Calu3 (cell line): ENCODE measurements at places on chromosomes 3 and 15. TPM values are rescaled to one million over a fixed set of nuclear protein-coding genes. Genes with fewer than 3 reads are reported as not detected.

Gene SLC38A3
- total RNA-seq, result not detected in 2 replicates

Gene CHRM5
- not detected in 2 replicates for total RNA-seq

Gene RASL12
- 0.12 and 0.39 TPM in 2 replicates for total RNA-seq

GRCh38 chr3:53478921-53479664 is 15.3 kb upstream of the CACNA1D start:
- peak; percentile 32 for DNase-seq

DNA sequence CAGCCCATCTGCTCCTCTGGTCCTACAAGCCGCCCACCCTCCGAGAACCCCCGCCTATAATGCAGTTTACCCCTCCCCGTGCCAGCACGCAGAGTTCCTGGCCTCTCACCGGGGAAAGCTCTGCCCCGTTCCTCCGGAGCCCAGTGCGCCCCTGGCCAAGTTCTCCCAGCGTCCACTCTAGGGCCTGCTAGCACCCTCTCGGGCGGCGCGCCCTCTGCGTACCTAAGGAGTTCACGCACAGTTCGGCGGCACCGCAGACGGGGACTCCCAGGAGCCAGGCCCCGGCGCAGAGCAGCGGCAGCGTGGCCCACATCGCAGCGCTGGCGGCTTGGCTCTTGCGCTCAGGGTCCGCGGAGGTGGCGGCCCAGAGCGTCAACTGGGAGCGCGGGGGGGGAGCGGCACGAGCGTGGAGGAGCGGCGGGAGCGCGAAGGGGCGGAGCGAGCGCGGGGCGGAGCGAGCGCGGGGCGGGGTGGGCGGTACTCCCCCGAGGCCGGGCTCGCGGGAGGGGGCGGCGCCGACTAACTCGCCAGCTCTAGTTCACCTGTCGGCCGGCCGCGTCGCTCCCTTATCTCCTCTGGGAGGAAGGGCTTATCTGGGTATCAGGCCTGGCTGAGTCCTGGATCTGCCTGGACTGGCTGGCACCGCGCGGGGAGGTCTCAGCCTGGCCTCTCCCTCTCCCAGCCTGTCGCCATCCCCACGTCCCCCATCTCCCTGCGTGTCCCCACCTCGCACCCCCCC is at the start of gene CTSH:
TSS of gene CTSH (minus strand) at position 378 of the 739 bp plus-strand sequence. CDS start at position 313, 65 bp downstream.
- peak; percentile 97 for DNase-seq

DNA sequence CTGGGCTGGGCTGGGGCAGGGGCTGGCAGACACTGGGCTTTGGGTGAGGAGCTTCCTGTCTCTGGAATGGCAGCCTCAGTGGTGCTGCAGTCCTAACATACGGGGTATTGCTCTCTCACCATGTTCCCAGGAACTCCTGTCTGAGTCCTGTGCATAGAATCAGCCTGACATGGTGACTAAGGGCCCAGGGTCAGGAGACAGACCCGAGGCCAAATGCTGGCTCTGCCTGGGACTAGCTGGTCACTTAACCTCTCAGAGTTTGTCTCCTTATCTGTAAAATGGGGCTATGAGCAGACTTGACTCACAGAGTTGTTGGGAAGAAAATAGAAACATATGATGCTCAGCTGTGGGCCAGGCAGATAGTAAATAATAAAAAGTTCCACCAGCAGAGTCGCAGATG is 28.3 kb downstream of the PRKCD start:
- no peak for DNase-seq

Gene TF
- 1.1 TPM in 2 replicates for total RNA-seq

Gene SLC28A2
- not detected in 2 replicates for total RNA-seq

GRCh38 chr3:76307556-76307955 is 522.2 kb upstream of the ZNF717 start:
- DNase-seq, result no peak

DNA sequence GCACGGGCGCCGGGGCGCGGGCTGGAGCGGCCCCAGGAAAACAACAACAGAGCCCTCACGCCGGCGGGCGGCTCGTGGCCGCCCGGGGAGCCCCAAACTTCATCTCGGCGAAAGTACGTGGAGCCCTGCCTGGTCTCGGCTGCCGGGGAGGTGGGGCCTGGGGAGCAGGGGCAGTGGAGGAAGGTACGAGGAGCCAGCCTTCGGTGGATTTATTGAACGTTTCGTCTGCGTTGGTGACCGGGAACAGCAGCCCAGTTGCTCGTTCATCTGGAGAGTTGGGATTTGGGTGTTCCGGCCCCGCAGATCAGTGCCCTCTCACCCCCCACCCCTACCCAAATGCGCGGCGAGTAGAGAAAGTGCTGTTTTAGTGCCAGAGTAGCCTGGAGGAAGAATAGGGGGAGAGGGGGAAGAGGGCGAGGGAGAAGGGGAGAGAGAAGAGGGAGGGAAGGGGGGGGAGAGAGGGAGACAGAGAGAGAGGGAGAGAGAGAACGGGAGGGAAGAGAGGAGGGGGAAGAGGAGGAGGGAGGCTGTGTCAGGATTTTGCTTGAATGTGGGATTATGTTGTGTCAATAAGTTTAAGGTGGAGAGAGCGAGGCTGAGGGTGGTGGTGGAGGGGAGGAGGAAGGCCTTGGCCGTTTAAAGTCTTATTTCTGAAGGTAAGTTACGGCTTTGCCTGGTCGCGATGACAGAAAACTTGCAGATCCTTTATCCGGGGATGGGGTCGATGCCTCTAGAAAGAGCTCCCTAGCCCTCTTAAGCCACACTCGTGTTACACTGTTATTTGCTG is 970 bp downstream of the BBX start:
- peak; percentile 58 for DNase-seq

- DNase-seq, result no peak
Measured at GRCh38 chr3:120550546-120550945, 45.6 kb upstream of the NDUFB4 start.

Gene SENP5
- 34.0 and 35.2 TPM in 2 replicates for total RNA-seq

DNA sequence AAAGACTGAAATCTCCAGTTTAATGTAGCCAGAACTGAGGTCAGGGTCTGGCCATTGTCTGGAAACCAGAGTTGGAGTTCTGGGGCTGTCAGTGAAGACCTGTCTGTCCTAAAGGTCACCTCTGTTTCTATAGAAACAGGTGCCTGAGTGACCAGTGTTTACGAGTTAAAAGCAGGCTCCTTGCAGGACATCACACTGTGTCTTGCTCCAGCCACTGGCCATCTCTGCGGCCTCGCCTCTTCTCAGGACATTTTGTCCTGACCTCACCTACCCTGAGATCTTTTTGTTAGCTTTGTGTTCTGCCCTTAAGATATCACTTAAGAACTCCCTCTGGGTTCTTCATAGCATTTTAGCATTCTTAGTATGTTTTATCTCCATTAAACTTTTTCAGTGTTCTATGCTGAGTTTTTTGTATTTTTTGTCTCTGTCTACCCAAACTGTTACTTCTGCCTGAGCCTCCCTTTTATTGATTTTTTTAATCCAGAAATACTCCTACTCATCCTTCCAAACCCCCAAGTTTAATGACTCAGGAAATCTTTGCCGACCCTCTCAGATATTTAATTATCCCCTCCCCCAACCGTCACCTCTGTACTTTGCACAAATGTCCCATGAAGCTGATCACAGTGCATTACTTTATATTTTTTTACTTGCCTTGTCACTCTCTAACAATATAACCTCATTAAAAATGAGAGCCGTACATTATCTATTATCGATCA is 223.7 kb downstream of the THSD4 start:
- no peak for DNase-seq

GRCh38 chr3:165855581-165855980 is 18.4 kb upstream of the BCHE start:
- no peak for DNase-seq

DNA sequence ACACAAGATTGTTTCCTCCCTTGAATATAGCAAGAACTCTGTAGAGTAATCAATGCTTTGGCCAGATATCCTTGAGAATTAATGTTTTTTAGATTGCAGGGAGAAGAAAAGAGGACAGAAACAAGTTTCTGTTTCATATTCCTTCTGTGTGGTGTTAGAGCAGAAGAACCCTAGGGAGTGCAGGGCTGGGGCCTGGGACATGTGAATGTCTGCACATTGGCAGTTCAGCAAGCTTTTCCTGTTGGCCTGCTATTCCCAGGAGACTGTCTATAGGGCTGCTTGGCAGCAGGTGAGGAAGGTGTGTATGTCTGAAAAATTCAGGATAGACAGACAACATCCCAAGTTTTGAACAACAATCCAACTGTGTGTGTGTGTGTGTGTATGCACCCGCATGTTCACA is 13.6 kb upstream of the CNBP start:
- no peak for DNase-seq

- DNase-seq, result no peak
Measured at GRCh38 chr15:67746022-67746421, 79.3 kb upstream of the SKOR1 start.

- DNase-seq, result no peak
Measured at GRCh38 chr3:132037581-132037980, 2.8 kb upstream of the CPNE4 start.

Gene SYNPR
- 0.90 TPM in 1 of 2 replicates, not detected in the other for total RNA-seq

Gene CEP19
- total RNA-seq, result 1.2 and 1.7 TPM in 2 replicates

Gene SCN5A
- 0.42 and 0.61 TPM in 2 replicates for total RNA-seq

- DNase-seq, result no peak
Measured at GRCh38 chr3:34807611-34808010, 831.7 kb upstream of the ARPP21 start.

Gene CKMT1A
- total RNA-seq, result 0.66 and 1.2 TPM in 2 replicates

DNA sequence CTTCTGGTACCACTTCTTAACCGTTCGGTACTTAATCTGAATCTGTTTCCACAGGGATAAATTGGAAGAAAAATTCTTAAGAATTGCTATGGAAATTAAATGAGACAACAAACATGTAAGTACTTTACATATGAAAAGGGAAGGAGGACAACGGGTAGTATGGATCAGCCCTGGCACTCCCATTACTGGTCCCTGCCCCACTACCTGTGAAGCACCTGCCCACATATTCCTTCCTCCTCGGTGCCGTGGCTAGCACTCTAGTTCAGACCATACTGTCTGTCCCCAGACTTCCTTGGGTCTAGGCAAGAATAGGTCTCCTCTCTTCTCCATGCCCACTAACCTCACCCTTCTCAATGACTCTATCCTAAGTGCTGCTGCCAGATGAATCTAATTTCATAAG is 46.2 kb downstream of the SHQ1 start:
- no peak for DNase-seq

Gene RASGRP1
- 9.0 and 15.1 TPM in 2 replicates for total RNA-seq

Gene SV2B
- 1.4 and 2.2 TPM in 2 replicates for total RNA-seq

Gene GOLGA6A
- total RNA-seq, result not detected in 2 replicates

Gene TRIM42
- total RNA-seq, result not detected in 2 replicates

Gene CCDC191
- total RNA-seq, result 5.9 and 6.5 TPM in 2 replicates

- no peak for DNase-seq
Measured at GRCh38 chr15:25481208-25481859, 42.5 kb upstream of the UBE3A start.

- DNase-seq, result peak; percentile 84
Measured at GRCh38 chr3:48507256-48508061, 3.5 kb upstream of the SHISA5 start.

- no peak for DNase-seq
Measured at GRCh38 chr3:72220946-72221345, 436.0 kb upstream of the PROK2 start.

DNA sequence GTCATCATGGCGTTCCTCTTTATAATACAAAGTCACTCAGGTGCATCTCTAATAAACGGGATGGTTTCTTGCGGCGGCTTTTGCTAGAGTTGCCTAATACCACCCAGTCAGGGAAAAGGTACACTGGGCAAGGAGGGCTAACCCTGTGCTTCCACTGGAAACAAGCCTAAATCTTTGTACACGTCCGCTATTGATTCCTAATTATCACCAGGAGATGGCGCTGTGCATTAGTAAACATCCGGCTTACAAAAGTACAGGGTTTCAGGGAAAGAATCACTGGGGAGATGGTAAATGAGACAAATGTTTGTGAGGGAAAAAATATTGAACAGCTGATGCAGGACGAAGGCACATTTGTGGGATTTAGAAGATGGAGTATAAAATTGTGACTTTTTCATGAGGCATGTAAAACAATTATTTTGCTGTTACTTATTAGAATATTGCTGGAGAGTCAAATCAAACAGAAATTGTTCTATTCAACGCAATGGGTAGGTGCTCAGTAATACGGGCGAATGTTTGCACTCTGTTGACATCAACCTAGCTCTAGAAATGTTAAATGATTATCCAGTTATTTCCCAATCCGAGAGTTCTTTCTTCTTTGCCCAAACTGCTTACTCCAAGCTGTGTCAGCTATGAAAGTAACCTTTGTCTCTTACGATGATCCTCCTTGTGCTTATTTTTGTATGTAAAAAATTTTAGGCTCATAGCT is 50.6 kb downstream of the GMNC start:
- peak; percentile 72 for DNase-seq

DNA sequence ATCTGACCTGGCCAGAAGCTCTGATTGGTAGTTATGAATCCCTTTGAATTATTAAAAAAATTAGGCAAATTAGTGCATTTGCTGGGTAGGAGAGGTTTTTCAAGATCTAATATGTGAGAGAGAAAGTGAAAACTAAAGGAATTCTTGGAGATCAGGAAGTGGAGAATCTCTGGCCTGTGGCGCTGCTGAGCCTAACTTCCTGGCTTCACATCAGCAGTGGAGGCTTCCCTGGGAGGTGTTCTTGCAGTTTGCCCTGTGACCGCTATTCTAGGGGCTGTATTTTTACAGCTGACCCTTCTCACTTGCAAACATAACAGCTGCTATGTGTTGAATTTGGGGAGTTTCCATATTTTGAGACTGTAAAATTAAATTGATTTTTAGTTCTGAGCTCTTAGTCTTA is 166.4 kb downstream of the ATG7 start:
- no peak for DNase-seq

GRCh38 chr15:96160800-96161199 is 169.7 kb upstream of the NR2F2 start:
- DNase-seq, result no peak

Gene ALPK3
- 4.6 TPM in 2 replicates for total RNA-seq

Gene SLC28A1
- 0.17 and 0.37 TPM in 2 replicates for total RNA-seq

- DNase-seq, result no peak
Measured at GRCh38 chr3:22861426-22861825, 341.7 kb upstream of the UBE2E2 start.

DNA sequence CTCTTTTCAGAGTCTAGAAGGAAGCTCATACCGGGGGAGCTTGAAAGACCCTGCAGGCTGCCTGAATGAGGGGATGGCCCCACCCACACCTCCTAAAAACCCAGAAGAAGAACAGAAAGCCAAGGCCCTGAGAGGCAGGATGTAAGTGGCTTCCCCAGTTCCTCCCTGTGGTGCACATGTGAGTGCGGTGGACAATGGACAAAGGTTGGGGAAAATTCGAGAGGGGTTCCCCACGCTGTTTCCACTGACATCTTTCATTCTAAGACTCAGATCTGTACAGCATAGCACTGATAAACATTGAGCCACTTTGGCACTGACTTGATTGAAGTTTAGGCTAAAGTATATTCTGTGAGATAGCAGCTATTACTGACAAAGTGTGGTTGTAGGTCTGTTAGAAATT is 79.5 kb upstream of the UMPS start:
- no peak for DNase-seq

Gene TMEM207
- total RNA-seq, result 0.57 and 1.4 TPM in 2 replicates

DNA sequence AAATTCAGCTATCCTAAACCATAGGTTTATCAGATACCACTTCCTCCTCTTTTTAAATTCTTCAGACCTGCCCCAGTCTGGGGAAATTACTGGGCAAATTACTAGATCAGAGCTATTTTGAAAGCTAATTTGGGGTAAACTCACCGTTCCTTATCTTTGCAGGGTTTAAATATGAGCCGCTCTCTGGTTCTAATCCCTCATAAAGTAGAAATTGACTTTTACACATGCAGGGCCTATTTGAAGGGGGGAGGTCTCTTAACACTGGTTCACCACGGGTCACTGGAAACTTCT is 11.0 kb upstream of the MEIS2 start:
- DNase-seq, result no peak
